ENCODE measurements at places on chromosomes 5 and 9.

DNA sequence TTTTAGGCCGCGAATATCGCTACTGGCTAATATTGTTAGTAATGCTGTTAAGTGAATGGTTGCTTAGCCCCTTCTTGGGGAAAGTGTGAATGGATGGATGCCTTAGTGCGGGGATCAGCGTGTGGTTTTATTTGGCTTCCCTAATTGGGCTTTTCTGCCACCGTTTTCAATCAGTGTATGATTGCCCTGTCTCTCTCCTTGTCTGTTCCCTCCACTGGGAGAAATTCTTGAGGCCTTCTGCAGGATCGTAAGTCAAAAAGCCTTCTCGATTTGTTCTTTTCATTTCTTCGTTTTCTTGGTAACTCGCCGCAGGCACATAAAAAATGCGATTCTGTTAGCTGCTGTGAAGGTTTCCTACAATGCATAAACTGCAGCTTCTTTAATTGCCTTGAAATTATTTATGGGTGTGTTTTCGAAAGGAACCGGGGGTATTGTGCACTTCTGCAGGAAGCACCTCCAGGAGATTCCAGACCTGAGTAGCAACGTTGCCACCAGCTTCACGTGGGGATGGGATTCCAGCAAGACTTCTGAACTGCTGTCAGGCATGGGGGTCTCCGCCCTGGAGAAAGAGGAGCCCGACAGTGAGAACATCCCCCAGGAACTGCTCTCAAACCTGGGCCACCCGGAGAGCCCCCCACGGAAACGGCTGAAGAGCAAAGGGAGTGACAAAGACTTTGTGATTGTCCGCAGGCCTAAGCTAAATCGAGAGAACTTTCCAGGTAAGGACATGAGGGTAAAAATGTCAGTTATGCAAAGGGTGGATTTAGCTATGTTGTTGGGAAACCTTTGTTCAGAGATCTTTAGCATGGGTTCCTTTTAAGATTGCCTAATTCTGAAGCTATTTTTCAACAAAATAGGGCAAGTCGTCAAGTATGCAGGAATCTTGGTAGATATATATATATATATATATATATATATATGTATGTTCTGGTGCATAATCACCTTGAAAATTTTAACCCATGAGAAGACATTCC is 700 bp downstream of the SKP2 start:
- DNase-seq: no peak

- no peak for DNase-seq
These were observed 34.1 kb downstream of the TMEM252 start for GRCh38 chr9:68506551-68506950.

DNA sequence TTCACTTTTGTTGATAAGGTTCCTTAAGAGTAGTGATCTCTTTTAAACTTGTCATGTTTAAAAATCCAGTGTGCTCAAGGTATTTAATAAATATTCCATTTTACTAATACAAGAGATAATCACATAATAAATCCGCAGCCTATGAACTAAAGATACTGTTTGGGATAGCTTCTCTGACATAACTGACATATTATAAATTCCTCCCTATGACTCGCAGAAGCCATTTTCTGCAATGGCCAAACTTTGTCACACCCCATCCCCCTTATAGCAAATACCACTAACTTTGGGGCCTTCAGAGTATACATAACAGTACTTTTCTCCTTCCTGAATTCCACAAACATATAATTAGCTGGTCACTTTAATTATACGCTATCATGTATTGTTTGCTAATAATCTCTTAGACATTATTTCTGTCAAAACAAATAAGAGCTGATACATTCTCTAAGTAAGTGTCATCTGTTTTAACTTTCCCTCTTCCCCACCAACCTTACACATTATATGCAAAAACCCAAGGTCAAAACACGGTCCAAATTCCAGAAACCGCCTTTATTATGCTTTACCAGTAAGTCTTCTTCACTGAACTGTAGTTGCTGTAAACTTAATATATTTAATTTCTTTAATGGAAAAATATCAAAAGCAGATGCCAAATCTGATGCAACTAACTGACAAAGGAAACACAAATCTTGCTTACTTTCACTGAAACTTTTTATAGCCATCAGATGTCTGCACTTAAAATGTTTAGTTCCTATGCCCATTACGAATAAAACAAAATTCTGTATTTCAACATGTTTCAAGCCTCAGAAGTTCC is 971 bp downstream of the TMEM267 start:
- DNase-seq: no peak

DNA sequence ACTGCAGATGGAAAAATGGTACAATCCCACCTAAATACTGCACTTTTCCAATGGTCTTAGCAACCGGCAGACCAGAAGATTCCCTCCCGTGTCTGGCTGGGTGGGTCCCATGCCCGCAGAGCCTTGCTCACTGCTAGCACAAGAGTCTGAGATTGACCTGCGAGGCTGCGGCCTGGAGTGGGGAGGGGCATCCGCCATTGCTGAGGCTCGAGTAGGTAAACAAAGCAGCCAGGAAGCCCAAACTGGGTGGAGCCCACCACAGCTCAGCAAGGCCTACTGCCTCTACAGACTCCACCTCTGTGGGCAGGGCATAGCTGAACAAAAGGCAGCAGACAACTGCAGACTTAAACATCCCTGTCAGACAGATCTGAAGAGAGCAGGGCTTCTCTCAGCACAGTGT is 221.6 kb upstream of the CTNND2 start:
- no peak for DNase-seq

DNA sequence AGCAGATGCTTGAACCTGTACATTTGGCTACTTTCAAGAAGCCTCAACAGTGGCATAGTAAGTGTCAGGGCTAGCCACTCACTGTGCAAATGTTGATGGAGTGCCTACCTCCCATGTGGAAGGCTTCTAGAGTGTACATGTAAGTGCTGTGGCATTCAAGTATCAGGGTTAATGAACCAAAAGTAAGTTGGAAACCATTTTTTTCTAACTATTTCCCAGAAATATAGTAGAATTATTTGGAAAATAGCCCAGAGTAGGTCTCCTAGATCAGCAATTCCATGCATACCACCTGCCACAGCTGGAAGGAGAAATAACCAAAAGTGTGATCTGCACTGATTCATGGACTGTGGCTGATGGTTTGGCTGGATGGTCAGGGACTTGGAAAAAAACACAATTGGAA is 53.3 kb downstream of the FOXD1 start:
- DNase-seq: no peak

GRCh38 chr9:126307322-126308061 is 19.1 kb upstream of the MVB12B start:
- DNase-seq: no peak

- DNase-seq: no peak
These were observed 992.1 kb downstream of the MAT2B start for GRCh38 chr5:164497311-164498064.

GRCh38 chr9:81682797-81683196 is 6.5 kb downstream of the TLE1 start:
- DNase-seq: no peak

- DNase-seq: no peak
These were observed 108.8 kb downstream of the PDE8B start for GRCh38 chr5:77319117-77319804.

- DNase-seq: no peak
These were observed 13.6 kb upstream of the SYNPO start for GRCh38 chr5:150626853-150627276.

GRCh38 chr5:32290922-32291321 is 21.8 kb downstream of the MTMR12 start:
- DNase-seq: no peak

- DNase-seq: no peak
These were observed 60.3 kb downstream of the GNA14 start for GRCh38 chr9:77587851-77588250.

DNA sequence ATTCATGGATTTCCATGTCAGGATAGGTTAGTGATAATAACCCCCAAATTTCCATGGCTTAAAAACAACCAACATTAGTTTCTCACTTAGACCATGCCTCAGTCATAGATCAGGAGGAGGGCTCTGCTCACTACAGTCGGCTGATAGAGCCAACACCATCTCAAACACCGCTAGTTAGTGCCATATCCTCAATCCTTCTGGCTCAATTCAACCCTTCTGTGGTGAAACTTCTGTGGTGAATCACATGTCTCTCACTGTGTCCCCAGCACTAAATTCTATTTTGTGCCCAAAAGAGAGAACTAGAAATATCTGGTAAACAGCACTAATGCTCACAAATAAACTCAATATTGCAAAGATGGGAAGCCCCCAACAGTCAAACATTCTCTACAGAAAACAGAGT is 21.1 kb downstream of the ECPAS start:
- DNase-seq: no peak

- no peak for DNase-seq
These were observed 110.8 kb downstream of the MARCHF3 start for GRCh38 chr5:126919566-126919965.

DNA sequence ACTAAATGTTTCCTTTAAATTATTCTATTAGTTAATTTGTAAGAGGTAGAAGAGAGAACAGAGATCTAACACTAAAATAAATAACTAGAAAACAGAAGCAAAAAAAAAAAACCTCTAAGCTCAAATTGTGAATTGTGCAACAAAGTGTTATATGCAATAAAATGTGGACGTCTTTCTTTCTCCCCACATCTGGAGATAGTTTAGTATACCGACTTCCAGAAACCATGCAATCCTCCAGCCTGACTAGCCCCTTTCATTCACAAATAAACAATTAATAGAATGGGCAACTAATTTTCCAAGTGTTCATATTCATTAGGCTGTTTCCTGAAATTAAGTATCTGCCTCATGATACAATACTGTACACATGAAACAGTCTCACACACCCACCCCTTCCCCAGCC is 258.5 kb downstream of the BNC2 start:
- DNase-seq: no peak

DNA sequence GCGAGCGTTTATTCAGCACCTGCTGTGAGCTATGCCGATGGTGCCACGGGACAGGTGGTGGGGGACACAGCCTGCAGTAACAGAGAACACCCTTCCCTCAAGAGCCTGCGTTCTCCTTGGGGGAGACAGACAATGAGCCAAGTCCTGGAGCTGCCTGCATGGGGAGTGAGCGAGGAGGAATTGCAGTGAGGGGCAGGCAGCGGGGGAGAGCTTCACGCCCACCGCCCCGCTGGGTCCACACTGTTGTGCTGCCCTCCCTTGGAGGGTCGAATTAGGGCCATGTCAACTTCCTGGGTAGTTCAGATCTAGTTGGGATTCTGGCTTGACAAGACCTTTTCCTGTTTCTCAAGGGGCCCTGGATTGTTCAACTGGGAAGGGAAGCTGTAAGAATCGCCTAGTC is 55.5 kb upstream of the N4BP3 start:
- DNase-seq: no peak

DNA sequence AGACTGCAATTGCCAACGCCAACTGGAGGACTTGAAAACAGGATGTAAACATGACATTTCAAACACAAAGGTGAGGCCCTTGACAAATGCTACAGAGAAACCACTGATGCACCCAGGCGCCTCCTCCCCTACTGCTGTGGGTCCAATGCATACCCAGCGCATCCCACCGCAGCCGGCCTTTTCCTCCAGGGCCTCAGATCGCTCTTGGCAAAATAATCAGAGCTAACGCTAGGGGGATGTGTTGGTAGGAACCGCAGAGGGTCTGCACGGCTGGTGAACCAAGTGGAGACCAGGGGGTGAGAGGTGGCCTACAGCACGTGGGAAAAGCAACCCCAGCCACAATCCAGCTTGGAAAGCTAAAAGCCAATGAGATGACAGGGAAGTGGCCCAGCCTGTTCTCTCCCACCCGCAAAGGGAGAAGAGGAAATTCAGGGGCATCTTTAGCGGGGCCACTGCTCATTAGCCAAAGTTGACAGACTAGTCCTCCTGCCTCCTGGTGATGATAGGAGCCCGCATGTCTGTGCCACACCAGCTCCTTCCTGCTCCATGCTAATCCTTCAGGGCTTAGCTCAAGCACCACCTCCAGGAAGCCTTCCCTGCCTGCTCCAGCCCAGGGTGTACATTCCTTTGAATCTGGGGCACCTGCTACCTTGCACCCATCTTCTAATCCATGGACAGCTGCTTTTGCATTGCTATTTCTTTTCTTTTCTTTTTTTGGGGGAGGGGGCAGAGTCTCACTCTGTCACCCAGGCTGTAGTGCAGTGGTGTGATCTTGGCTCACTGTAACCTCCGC is 5.9 kb downstream of the FAM163B start:
- no peak for DNase-seq

GRCh38 chr5:75632321-75632720 is 21.1 kb downstream of the ANKDD1B start:
- DNase-seq: no peak

DNA sequence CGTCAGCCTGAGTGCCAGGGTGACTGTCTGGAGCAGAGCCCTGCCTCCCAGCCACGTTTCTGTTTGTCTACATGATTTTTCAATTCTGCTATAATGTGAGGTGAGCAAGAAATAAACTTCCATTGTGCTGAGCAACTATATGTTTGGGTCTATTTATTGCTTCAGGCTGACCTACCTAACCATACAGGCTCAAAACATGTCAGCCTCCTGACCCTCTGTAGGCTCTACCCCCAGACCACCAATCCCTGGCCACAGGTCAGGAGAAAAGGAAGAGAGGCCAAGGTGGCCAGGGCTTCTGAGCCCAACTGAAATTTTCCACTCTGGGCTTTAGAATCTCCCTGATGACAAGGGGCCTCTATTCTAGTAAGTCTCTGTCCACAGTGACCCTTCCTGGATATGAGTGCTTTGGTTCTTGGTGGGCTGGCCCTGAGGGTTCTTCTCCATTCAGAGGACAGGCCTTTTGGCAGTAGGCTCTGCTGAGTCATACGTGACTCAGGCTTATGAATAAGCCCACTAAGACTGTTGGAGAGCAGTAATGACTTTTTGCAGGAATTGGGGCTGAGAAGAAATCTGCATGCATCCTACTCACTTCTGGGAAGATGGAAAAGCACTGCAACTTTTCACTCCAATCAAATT is 117.2 kb upstream of the TBCA start:
- no peak for DNase-seq

- DNase-seq: no peak
These were observed 43.1 kb upstream of the IFNE start for GRCh38 chr9:21525174-21525573.

DNA sequence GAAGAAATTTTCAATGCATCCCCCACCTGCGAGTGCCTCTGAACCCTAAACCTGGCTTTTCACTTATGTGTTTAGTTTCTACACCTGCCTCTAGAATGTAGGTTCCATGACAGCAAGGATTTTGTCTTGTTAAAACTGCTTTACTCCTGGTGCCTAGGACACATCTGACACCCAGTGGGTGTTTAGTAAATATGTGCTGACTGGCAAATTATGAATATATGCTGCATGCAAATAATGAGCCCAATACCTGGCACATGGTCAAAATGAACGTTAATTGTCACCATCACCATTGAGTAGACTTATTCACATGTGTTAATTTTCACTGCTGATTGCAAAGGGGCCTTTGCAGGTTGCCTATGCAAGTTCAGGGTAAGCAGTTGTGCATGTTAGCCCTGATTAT is 249.9 kb upstream of the WWC1 start:
- no peak for DNase-seq

Measured in activated CD4-positive, alpha-beta T cell treated with anti-CD3 and anti-CD28 coated beads, Interleukin-2, amount 10 ng/mL, durations not matched to agents 7 days and 5 days (primary cell).